ENCODE measurements at places on chromosomes 3 and 15.

- no peak for DNase-seq
Observed at GRCh38 chr3:126546549-126547239, 12.0 kb downstream of the C3orf22 start.

DNA sequence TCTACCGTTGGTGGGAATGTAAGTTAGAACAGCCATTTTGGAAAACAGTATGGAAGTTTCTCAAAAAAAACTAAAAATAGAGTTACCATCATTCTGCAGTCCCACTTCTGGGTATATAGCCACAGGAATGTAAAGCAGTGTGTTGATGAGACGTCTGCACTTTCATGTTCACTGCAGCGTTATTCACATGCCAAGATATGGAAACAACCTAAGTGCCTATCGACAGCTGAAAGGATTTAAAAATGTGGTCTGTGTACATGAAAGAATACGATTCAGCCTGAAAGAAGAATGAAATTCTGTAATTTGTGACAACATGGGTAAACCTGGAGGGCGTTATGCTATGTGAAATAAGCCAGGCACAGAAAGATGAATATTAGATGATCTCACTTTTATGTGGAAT is 157.7 kb downstream of the THSD4 start:
- DNase-seq = no peak

- DNase-seq = no peak
Observed at GRCh38 chr3:28556195-28556594, 207.6 kb upstream of the AZI2 start.

GRCh38 chr15:40846841-40847222 is 3.0 kb downstream of the SPINT1 start:
- DNase-seq = no peak

DNA sequence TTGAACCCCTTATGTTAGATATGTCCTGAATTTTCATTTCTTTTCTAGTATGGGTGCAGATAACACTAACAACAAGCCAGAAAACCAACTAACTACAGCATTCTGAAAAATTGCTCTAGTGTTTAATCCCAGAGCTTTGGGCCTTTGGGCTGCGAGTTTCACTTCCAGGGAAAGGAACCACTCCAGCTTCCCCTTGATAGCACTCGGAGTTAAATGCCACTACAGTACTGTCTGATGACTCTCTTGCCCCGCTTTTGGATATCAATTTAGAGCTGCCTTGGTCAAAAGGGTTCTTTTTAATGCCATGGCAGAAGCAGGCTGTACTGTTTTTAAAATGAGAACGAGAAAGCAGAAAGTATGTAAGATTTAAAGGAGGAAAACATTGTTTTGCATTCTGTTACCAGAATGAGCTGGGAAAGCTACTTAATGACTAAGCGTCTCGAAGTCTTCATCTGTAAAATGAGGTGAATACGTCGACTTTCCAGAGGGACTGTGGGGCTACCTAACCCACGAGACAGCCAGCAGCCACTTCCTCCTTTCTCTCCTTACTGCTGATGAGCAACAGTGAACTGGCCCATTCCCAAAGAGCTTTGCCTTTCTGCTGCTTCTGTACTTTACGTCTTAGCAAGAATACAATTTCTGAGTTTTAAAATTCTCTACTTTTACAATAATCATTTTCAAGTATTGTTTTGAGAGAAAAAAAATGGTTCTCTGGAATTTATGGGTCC is 299.3 kb upstream of the LYSMD4 start:
- no peak for DNase-seq

GRCh38 chr3:134428401-134428800 is 54.2 kb upstream of the AMOTL2 start:
- DNase-seq = no peak

- no peak for DNase-seq
Observed at GRCh38 chr3:24400450-24400849, 94.2 kb downstream of the THRB start.

DNA sequence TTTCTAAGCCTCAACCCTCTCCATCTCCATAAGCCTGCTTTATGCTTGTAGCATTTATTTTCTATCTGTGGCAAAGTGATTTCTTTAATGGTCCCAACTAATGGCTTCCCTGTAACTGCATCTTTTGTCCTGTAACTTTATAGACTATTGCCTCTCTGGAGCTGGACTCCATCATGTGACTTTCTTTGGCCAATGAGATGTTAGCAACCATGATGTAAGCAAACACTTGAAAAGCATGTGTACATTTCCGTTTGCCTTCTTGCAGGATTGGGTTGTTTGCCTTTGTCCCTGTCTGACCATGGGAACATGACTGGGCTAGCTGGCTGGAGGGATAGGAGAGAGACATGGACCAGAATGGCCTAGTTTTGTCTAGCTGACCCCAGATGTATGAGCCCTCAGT is 106.0 kb upstream of the LRIG1 start:
- DNase-seq = no peak

- no peak for DNase-seq
Observed at GRCh38 chr15:59063042-59063441, 41.9 kb upstream of the CCNB2 start.

- no peak for DNase-seq
Observed at GRCh38 chr3:112671930-112672715, 31.2 kb upstream of the CCDC80 start.

- peak; percentile 62 for DNase-seq
Observed at GRCh38 chr3:46102059-46102779, 74.9 kb upstream of the XCR1 start.

Measured in RPMI8226 (cell line).